ENCODE measurements at places on chromosomes 2 and 18.

DNA sequence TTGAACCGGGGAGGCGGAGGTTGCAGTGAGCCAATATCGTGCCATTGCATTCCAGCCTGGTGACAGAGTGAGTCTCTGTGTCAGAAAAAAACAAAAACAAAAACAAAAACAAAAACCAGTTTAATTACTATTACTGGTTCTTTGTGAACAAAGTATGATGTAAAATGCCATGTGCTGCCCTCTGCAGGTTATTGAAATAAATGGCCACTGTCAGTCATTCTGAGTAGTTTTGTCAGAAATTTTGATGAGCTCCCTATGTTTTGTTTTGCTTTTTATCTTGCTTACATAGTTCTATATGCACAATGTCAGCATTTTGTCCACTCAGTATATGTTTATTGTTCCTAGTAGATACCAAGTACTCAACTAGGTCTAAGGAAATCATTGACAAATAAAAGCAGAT lies 423.6 kb upstream of the CHST9 start:
- no peak overlapping the region for H3K4me3 ChIP-seq
- H3K36me3 ChIP-seq, result no peaks in the 10 kb centered on the region

- no peaks in the 10 kb centered on the region for H3K4me1 ChIP-seq
- H3K27me3 ChIP-seq, result no peaks in the 10 kb centered on the region
- H3K27ac ChIP-seq, result no peak overlapping the region
- H3K4me3 ChIP-seq, result no peak overlapping the region
- no peaks in the 10 kb centered on the region for H3K36me3 ChIP-seq
Observed at GRCh38 chr18:53070788-53071187, 730.8 kb downstream of the DCC start.

- H3K27ac ChIP-seq, result no peak overlapping the region
- no peaks in the 10 kb centered on the region for H3K27me3 ChIP-seq
- no peaks in the 10 kb centered on the region for H3K4me1 ChIP-seq
Observed at GRCh38 chr2:23423062-23423872, 38.3 kb downstream of the KLHL29 start.

DNA sequence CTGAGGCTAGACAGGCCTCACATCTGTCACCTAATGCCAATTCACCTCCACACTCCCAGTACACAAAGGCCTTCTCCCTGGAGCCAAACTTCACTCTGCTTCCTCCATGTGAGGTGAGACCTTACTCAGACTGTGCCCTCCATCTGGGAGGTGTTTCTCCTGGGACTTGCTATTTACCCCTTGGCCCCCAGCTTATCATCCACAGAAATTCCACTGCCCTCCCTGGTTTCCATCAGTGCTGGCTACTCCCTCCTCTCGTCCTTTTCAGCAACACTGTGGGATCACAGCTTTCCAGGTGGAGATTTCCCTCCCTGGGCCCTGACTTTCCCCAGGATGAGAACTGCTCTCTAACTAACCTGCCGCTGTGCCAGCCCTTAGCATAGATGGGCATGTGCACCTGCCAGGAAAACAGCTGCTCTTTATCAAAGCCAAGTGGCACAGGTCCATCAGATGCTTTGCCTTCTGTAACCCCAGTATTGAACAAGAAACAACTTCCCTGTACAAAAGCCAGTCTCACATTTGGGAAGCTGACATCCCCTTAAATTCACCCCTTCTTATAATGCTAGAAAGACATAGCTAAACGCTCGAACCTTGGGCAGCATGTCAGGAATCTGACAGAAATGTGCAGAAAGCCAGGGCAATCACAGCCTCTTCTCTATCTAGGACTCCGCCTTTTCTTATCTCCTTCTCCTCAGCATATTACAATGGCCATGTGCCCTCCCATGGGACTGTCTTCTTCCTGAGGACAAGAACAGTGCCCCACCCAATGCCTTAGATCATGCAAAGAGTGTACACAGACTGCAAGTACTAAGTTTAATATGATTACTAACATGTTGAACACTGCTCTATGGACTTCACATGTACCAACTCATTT lies 535.5 kb upstream of the ID2 start:
- no peaks in the 10 kb centered on the region for H3K4me1 ChIP-seq
- H3K27me3 ChIP-seq, result no peaks in the 10 kb centered on the region
- no peak overlapping the region for H3K4me3 ChIP-seq
- H3K36me3 ChIP-seq, result no peaks in the 10 kb centered on the region

Measured in effector memory CD4-positive, alpha-beta T cell (primary cell).